Suppressor macrophage treated with lipopolysaccharide for 4 hours (primary cell): ENCODE measurements at places on chromosomes 5 and 9.

GRCh38 chr9:30622561-30622960, 1761.9 kb upstream of the ACO1 start:
- no peak for DNase-seq

DNA sequence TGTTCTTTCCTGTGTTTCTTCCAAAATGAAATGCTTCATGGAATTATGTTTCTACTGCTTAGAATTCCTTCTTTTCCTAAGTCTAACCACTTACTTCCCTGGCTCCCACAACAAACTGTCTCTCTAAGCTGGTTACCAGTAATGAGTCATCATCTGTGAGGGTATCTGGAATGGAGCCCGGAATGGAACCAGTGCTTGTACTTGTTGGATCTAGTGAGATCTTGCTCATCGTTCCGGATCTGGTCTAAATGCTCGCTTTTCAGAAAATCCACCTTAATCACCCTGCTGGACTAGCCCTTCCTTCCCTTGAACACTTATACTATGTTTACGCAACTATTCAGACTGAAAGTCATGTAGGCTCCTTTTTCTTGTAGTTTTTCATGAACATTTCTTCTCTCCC, 184.8 kb downstream of the PBX3 start:
- no peak for DNase-seq

DNA sequence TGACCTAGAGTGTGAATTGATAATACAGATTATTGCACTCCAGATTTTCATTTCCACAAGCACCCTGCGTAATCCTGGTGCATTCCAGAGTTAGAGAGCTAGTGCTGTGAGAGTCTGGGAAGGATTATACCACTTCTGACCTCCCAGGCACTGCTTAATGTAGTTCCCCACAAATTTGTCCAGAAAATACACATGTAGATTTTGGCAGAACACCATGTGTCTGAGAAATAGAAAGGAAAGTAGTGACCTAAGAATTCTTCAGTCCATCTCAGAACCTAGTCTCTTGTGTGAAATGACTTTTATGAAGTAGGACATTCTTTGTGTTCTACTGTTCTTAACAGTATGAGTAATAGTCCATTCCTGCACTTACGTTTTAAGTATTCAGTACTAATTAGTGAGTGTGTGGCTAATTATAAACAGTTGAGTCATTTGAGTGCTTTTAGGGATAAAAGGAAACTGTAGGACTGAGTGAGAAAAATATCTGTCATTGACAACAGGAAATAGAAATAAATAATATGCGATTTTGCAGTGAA, 27.8 kb upstream of the PTPDC1 start:
- no peak for DNase-seq

DNA sequence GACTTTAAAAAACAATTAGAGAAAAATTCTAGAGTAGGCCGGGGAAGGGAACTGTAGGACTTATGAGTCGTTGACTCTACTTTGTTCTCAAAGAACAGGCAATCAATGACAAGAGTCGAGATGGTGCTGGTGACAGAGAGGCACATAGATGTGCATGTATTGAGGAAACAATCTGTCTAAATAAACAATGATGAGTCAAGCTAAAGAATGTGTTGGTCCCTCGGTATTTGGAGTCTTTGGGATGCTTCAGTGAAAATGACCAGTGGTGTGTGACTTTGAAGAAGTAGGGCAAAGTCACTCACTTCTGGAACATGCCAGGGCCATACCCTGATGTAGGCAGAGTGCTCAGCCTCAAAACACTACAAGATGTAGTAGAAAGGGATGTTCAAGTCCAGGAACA, 288.1 kb upstream of the PANK3 start:
- DNase-seq = no peak

DNA sequence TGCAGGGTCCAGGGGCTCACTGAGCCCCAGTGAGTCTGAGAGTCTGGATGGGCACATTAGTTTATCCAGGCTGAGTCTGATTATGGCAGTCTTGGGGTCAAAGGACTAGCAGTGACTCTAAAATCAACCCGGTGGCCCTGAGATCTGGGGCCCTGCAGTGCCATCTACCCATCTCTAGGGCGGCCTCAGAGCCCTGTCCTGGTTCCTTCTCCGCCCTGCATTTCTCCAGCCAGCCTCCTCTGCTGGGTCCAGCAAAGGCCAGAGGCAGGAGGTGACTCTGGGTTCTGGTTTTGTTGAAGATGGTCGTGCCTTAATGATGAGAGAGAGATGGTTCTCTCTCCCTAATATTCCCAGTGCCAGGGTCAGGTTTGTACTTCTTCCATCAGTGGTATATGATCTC, 15.0 kb downstream of the DCANP1 start:
- no peak for DNase-seq

DNA sequence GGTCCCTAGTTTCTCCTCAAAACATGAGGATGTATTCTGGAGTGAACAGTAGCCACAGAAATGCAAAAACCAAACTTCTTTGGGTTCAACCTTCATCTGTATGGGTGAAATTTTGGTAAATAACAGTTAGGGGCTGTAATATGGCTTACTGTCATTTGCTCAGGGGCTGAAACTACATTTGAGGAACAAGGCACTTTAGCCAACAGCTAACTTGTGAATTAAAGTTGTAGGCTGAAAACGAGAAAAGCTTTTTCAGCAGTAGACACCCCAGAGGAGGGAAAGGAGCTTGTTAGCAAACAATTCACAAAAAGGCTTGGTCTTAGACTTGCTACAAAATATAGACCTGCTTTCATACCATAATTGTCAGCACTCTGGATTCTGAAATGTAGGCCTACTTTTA, 6.6 kb downstream of the TMEM171 start:
- DNase-seq = no peak

GRCh38 chr9:129338724-129339430, 160.8 kb upstream of the IER5L start:
- DNase-seq = peak; percentile 68

- DNase-seq = no peak
These were observed 56.6 kb downstream of the RCL1 start for GRCh38 chr9:4849369-4849768.

DNA sequence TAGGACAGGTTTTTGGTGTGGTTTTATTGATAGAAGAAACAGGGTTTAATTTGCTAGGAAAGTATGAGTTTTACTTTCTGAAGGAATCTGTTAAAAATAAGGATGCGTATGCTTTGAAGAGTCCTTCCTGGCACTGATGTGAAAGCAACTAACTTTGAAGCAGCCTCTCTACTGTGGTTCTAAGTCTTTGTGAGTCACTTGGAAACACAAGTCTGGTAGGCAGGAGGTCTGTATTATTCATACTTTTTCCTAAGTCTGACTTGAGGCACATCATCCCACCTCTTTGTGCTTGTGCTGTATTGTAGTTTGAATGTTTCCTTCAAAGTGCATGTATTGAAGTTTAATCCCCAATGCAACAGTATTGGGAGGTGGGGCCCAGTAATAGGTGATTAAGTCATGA, 129.0 kb downstream of the TAF11L14 start:
- no peak for DNase-seq

GRCh38 chr5:147963948-147964693, 57.8 kb upstream of the C5orf46 start:
- peak; percentile 68 for DNase-seq

- no peak for DNase-seq
These were observed 1823.4 kb downstream of the MAT2B start for GRCh38 chr5:165328846-165329245.

- no peak for DNase-seq
These were observed 3.1 kb upstream of the FAM53C start for GRCh38 chr5:138334867-138335447.

- no peak for DNase-seq
These were observed 16.1 kb downstream of the ZFR start for GRCh38 chr5:32428426-32428825.

DNA sequence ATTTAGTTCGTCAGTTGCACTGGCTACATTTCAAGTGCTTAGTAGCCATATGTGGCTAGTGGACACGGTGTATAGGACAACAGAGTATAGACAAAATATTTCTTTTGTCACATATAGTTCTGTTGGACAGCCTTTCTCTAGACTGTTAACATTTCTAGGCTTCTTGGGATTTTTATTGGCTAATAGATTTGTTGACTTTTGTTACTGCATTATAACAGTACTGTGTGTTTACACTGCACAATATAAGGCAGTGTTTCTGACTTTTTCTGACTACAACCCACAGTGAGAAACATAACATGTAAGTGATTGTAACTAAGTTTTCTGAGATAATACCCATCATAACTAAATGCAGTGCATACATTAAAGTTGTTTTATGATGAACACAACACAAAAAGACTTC, 11.3 kb downstream of the FBXO38 start:
- DNase-seq = no peak
